ENCODE measurements at places on chromosomes 4 and X.

DNA sequence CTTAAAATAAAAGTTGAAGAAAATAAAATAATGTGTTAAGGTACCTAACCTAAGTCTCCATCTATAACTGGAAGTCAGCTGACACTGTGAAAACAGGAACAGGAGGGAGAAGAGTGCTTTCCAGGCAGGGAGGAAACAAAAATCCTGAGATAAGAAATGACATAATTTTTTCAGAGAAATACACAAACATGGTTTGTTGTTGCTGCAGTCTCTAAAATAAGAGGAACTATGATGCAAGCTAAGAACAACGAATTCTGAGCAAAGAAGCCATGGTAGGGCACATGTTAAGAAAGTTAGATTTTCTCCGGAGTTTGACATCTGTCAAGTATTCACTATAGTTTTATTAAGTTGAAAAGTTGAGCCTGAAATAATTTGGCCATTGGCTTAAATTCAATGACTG is 26.9 kb downstream of the PAPSS1 start:
- no peak for DNase-seq

- DNase-seq: no peak
These were observed 85.5 kb downstream of the STARD8 start for GRCh38 chrX:68732906-68733493.

DNA sequence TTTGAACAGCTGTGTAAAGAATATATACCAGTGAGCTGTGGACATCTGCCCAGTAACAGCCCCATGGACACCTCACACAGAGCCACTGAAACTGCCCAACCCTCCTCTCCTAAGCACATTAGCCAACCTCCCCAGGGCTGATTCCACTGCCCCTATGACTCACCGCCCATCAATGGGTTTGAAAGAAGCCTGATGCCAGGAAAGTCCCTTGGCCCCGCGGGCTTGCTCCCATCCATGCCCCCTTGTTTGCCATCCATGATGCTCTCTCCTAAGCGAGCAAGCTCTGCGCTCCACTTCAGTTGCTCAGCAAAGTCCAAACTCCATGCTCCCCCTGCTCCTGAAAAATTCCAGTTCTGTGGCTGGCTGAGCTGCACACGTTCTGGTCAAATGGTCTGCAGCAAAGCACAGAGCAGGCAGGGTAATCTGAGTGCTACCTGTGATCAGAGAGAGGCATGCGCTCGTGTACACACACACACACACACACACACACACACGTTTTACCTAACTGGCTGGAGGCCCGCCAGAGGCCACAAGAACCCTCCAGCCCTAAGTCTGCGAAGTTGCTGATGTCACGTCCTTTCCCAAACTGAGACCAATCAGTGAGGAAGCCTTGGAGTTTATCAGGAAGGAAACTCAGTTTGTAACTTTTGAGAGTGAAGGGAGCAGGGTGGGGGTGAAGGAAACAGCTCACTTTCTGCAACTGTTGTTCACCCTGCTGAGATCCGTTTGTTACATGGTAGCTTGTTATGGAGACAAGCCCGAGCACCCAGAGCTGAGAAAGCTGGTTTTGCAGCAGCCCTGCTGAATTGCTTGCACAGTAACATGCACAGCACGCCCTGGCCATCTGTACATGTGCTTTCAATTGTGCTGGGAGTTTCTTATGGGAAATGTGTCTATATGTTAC is at the start of gene ASB9:
ASB9 (minus strand) TSS at position 466 of the 904 bp plus-strand sequence; CDS start at position 257, 209 bp downstream.
- DNase-seq: no peak

DNA sequence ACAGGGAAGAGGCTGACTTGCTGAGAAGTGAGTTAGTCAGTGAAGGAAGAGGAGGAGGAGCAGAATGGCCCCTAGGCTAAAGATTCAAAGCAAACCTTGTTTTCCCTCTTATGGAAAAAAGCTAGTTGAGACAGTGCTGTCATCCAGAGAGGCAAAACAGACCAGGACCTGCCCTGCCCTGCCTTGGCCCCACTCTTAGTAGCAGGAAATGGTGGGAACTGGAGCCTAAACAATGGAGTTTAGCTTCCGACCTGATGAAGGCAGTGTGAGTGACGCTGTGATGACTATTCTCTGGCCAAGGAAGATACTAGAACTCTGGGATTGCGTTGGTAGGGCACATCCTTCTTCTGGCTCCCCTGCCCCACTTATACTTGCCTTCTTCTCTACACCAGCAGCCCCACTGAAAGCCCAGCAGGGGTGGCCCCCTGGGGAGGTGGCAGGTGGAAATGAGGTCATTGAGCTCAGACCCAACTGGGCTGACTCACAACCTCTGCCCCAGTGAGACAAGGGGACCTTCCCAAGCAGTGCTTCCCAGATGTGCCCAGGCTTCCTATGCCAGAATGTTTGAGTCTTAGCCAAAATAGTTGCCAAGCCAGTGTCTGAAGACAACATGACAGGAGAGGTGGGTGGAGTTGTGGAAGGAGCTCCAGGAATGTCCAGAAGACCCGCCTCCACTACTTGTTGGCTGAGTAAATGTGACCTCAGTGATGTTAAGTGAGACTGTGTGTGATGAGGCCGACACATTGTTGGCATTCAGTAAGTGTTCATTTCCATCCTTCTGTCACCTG is 38.8 kb downstream of the MSN start:
- DNase-seq: no peak

DNA sequence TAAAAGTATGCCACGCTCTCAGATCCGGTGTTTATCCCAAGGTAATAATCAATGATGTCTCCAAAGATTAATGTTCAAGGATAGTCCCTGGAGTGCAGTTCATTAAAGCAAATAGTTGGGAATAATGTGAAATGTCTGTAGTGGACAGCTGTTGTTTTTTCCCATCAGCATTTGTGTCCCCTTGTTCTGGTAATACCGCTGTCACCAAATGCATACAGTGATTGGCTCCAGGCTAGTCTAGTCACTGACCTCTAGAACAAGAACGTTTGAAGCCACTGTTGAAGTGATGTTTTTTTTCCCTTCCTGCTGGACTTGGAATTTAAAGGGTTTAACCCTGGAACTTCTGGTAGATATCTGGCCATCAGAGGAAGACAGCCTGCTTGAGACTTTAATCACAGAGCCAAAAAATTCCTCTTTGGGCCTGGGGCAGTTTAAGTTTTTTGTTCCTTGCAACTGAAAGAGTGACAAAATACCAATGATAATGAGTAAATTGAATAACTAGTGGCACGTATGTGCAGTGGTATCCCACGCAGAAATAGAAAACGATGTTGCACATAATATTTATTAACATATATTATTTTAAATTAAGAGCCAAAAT is 30.6 kb downstream of the HSD17B11 start:
- no peak for DNase-seq

DNA sequence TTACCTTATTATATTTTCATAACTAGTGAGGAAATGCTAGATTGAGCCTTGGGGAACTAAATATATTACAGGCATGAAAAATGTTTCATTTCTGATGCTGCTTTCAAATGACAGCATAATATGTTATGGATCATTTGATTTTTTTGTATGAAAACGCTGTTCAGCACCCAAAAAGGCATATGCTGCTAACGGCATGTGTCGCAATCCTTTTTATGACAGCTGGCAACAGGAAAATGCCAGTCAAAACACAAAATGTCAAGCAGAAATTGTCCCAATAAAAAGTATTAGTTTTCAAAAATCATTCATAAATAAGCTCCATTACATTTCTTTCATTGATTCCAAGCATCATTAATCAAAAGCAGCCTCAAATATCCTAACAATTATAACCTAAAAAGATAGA is 1244.5 kb downstream of the PCDH7 start:
- DNase-seq: no peak

- no peak for DNase-seq
These were observed 55.0 kb upstream of the PRDM5 start for GRCh38 chr4:120977435-120977997.

DNA sequence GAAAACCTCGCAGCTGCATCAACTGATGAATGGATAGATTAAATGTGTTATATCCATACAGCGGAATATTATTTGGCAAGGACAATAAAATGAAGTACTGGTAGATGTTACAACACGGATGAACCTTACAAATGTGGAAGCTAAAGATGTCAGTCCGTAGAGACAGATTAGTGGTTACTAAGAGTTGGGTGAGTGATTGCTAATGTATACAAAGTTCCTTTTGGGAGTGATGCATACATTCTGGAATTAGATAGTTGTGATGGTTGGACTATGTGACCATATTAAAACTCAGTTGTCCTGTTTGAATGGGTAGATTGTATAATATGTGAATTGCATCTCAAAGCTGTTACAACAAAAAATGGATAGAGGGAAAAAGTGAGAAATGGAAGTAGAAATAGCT is 2.8 kb downstream of the FIP1L1 start:
- DNase-seq: no peak

- no peak for DNase-seq
These were observed 466.7 kb downstream of the NKX6-1 start for GRCh38 chr4:84032372-84032771.

- DNase-seq: no peak
These were observed 11.9 kb upstream of the NDUFC1 start for GRCh38 chr4:139314047-139314800.

DNA sequence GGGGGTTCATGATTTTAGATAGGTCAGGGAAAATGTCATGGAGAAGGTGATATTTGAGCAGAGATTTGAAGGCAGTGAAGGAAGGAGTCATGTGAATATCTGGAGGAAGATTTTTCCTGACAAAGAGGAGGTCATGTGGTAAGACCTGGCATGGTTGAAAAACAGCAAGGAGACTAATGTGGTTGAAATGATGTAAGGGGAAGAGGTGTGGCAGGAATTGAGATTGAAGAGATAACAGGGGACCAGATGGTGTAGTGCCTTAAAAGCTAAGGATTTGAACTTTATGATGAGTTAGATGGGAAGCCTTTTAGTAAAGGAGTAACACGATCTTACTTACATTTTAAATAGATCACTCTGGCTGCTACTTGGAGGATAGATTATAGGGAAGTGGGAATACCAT is 210.9 kb downstream of the RTL9 start:
- no peak for DNase-seq

DNA sequence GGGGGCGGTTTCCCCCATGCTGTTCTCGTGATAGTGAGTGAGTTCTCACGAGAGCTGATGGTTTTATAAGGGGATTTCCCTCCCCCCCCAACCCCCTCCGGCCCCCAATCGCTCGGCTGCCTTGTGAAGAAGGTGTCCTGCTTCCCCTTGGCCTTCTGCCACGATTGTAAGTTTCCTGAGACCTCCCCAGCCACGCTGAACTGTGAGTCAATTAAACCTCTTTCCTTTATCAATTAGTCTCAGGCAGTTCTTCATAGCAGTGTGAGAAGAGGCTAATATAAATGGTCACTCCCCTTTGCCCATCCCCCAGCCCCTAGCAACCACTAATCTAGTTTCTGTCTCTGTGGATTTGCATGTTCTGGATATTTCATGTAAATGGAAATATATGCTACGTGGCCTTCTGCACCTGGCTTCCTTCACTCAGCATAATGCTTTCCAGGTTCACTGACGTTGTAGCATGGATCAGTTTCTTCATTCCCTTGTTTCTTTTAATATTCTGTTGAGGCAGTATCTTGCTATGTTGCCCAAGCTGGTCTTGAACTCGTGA is 16.4 kb downstream of the GPR143 start:
- no peak for DNase-seq

GRCh38 chrX:12052109-12052508 is 86.2 kb upstream of the FRMPD4 start:
- DNase-seq: no peak

DNA sequence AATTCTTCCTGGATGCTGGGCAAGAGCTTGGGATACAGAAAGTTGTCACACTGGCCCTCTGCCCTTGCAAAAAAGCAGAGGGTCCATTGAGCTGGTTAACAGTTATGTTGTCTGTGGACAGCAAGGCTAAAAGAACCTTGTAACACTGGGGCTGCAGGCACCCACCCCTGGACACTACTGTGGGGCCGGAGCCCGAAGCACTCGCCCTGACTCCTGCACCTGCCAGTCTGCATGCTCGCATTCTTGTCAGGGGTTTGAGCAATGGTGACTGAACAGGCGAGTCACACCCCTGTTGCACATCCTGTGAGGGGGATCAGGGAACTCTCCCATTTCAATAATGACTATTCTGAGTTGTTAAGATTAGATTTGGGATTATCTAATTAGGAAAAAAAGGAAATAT is 23.6 kb downstream of the ADH4 start:
- no peak for DNase-seq

DNA sequence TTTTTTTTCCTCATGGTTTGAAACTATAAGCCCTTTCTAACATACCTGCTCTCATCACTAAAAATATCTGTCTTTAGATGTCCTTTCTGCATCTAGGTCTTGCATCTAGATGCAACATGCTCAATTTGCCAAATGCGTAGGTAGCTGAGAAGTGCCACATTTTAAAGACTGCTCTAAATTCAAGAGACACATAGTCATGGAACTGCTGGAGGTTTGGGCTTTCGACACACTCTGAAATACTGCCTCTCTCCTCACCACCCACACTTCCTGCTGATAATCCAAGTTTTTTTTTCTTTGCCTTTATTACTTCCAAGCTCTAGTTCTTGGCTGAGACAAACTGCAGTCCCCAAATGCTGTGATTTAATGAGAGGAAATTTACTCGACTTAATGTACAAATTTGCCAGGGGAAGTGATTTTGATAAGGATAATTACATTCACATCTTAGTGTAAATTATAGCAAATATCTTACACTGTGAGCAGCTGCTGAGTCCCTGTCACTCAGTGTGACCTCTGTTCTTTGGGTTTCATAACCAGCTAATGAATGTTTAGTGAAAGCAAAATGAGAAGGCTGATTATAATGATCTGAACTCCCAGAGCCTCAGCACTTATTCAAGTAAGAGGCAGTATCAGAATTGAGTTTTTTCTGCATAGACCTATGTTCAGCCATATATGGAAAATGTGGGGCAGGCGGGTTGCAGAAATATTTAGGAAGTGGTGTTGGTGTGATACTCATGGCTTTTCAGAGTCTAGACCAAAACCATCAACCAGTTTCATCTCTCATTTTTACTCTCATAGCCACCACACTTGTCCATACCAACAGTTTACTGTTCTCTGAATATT is 31.3 kb downstream of the DRD5 start:
- DNase-seq: no peak

GRCh38 chrX:17869580-17869979 is 8.5 kb upstream of the RAI2 start:
- DNase-seq: no peak

GRCh38 chr4:122762520-122762919 is 30.0 kb downstream of the BBS12 start:
- no peak for DNase-seq

GRCh38 chr4:162853788-162854187 is 312.9 kb downstream of the NAF1 start:
- DNase-seq: no peak

DNA sequence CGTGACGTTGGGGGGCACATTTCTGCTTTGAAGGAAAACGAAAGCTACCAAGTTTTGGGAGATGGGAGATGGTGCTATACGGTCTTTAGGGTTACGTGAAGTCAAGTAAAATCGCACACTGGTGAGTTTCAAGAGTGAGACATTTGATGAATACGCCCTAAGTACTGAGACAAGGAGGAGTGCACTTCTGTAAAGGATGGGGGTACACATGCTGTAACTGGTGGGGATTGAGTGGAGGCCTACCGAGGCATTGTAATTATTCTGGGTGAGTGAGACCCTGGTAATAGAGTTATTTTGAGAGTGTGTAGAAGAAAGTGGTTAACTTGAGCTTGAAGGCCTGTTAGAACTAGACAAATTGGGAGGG is 536 bp downstream of the SH3BGRL start:
- no peak for DNase-seq

GRCh38 chrX:39966176-39966575 is 131.6 kb downstream of the BCOR start:
- no peak for DNase-seq

GRCh38 chr4:129335276-129335675 is 239.3 kb downstream of the C4orf33 start:
- DNase-seq: no peak

All from esophagus squamous epithelium (tissue), 5 donors.